Stimulated activated CD8-positive, alpha-beta memory T cell treated with anti-CD3 and anti-CD28 coated beads, Interleukin-7, amount 100 ng/mL, for 1 hour (primary cell): ENCODE measurements at places on chromosomes 12 and 14.

DNA sequence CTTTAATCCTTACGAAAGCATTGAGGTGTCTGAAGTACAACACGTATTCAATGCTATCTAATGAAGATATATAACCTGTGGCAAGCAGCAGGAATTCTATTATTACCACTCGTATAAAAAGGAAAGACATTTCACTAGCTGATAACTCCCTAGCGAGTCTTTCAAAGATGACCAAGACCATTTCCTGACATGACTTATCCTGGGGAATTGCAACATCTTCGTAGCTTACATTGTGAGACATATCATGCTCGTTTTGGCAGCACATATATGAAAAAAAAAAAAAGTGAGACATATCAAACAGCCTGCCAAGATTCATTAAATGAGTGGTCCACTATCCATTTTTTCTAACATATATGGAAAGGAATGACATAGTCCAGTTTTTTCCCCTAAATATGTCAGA, 337.0 kb downstream of the FSCB start:
- DNase-seq, result no peak

- DNase-seq, result no peak
Measured at GRCh38 chr12:225012-225411, 11.1 kb upstream of the SLC6A12 start.

DNA sequence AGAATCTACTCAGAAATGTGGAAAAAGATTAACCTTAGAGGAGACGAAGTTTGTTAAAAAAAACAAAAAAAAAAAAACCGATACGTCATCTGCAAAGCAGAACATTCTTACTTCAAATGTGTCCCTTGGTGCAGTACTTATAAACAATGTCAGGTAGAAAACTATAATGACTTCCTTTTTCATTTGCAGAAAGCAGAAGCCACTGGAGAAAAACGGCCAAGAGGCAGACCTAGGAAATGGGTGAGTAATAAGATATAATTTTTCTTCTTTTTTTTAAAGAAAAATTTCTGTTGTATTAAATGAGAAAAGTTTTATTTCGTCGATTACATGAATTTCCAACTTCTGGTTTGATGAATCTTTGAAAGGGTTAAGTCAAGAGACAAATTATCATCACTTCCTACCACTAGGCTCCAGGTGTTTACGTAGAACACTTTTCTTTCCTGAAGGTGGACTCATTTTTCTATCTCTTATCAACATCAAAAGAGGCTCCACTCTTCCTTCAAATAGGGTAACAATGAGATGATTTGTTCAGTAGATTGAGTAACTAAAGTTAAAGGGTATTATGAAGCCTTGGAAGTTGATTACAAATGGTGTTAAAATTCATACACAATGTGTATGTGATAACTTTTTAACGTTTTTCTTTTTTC, 14.2 kb downstream of the HMGA2 start:
- no peak for DNase-seq

- no peak for DNase-seq
Measured at GRCh38 chr14:104843442-104844305, 21.4 kb upstream of the CEP170B start.

DNA sequence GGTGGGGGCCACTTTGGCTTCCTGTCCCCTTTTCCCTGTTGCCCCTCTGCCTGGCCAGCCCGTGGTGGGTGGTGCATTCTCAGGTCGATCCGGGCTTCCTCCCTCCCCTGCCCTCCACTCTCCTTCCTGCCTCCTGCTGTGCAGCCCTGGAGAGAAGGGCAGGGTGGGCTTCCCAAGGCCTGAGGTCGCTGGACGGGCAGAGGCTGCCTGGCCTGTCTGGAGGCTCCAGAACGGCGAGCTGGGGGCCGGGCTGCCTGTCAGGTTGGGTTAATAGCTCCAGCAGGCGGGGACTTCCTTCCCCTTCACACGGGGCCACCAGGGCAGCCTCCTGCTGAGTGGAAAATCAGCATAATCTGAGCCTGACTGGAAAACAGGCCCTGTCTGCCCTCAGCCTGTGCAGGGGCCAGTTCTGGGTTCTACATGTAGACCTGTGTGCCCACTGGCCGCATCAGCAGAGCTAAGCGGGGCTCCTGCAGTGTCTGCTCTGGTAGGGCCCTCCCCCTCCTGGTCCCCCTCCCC, 11.3 kb downstream of the KIF26A start:
- DNase-seq, result no peak

DNA sequence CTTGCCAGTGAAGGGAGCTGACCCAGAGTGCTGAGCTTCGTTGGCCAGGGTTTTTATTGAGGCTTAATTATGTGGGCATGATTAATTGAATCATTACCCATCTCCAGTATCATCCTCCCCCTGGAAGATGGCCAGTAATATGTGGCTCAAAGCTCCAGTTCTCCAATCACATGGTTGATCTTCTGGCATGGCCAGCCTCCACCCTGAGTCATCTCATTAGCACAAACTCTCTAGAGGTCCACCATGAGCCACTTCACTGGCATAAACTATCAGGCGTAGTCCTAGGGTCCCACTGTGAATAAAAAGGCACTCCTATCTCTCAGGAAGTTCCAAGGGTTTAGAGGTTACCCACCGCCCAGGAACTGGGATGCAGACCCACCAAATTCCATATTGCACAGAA, 135.0 kb downstream of the ANO6 start:
- DNase-seq, result no peak

DNA sequence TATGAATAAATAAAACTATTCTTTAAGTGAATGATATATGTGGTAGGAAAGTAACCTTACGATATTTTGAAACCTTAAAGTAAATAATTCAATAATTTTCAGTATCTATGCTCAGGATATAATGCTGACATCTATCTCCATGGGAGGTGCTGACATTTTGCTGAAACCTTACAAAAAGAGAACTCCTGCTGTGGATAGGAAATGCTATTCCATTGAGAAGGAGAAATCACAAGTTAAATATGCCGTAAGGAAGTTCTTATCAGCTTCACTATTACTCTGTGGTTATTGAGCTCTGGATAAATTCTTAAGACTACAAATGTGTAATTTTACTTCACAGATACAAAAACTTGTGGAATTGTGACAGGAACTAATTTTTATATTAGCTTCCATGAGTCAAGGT, 722.1 kb downstream of the TMTC2 start:
- DNase-seq, result no peak

DNA sequence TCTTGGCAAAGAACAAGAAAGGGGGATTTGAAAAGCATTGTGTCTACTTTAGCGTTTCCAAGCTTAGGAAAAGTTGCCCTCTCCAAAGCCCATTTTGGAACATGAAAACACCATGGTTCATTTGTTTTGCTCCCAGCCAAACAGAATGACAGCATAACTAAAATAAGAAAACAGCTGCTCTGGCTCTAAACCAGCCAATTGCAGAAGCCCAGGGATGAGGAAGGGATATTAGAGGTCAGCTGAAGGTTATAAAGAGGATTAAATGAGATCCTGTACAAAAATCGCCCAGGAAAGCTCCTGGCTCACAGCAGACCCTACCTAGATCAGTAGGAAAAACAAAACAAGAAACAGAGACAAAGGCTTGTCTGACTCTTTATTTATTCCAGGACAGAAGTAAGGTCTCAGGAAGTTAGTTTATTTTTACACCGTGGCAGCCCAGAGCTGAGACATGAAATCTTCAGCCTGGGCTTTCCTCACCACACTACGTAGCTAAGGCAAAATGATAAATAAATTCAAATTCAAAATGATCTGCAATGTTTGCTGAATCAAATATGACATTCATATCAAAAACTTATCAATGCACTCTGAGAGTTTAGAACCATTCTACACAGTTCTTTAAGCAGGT, 25.9 kb downstream of the SPX start:
- DNase-seq, result no peak

DNA sequence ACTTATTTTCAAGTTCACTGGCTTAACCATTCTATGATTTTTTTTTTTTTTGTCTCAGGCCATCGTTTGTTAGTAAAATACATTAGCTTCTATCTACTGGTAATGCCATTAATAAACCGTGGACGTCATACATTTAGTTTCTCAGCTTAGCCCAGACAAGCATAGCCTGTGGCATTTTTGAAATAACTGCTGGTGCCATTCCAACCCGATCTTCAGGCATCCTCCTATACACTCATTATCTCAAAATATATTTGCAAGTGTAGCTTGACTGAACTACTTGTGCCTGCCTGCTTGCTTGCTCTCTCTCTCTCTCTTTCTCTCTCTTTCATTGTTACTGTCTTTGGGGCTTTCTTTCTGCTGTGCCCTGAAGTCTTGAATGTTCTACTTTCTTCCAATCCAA, 12.7 kb upstream of the MBIP start:
- DNase-seq, result no peak

DNA sequence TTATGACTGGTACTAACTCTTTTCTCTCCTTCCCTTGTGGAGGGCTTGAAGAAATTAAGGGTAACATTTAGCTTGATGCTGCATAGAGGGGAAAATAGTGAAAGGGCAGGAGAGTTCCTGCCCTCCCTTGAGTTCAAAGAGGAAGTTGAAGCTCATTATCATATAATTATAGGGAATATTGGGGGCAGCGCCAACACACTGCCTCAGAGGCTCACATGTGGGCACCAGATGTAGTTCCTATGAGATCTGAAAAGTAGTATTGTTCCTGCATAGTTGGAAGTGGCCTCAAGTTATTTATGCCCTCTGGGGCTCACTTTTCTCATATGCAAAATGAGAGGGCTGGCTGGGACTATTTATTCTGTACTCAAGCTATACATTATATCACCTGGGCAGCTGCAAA, 33.0 kb upstream of the FGF23 start:
- no peak for DNase-seq

DNA sequence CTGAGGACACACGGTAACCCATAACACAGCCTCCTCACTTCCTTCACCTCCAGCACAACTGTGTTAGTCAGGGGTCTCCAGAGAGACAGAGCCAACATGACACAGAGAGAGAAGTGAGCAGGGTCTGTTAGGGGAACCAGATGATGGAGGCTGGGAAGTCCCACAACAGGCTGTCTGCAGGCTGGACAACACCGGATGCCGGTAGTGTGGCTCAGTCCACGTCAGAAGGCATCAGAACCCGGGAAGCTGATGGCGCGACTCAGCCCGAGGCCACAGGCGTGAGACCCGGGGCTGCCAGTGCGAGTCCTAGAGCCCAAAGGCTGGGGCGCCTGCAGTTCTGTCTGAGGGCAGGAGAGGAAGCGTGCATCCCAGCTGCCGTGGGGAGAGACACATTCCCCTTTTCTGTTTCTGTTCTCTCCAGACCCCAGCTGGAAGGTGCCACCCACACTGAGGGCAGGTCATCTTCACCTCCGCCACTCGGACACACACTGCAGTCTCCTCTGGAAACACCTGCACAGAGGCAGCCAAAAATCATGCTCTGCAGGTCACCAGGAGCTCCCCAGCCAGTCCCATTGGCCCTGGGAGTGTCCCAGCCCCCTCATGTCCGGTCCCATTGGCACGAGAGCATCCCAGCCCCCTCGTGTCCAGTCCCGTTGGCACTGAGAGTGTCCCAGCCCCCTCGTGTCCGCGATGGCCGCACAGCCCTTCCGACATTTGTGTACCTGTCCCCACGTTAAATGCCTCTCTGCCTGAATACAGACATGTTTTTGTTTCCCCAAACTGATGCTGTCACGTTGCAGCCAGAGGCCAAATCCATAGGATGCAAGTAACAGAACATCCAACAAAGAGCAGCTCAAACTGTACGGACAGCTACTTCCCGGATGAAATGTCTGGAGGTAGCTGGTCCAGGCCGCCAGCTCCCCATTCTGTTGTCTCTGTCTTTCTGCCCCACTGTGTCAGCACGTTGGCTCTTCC, 7.9 kb upstream of the FBRSL1 start:
- no peak for DNase-seq

DNA sequence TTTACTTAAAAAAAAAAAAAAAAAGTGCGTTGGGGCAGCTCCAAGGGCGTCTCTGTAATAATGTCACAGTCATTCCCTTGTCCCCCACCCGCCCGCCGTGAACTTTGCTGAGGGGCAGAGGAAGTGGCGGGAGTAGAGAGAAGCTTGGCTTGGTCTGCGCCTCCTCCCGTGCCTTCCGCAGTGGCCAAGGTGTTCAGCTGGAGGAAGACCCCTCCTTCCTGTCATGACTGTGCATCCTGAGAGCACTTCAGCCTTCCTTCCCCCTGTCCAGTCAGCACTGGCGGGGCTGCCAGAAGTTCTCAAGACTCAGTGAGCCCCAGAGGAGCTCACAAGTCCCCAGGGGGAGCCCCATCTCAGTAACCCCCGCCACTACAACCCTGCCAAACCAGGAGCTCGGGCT, 32.2 kb downstream of the AACS start:
- no peak for DNase-seq

- DNase-seq, result no peak
Measured at GRCh38 chr14:56846970-56847930, 37.0 kb upstream of the OTX2 start.

DNA sequence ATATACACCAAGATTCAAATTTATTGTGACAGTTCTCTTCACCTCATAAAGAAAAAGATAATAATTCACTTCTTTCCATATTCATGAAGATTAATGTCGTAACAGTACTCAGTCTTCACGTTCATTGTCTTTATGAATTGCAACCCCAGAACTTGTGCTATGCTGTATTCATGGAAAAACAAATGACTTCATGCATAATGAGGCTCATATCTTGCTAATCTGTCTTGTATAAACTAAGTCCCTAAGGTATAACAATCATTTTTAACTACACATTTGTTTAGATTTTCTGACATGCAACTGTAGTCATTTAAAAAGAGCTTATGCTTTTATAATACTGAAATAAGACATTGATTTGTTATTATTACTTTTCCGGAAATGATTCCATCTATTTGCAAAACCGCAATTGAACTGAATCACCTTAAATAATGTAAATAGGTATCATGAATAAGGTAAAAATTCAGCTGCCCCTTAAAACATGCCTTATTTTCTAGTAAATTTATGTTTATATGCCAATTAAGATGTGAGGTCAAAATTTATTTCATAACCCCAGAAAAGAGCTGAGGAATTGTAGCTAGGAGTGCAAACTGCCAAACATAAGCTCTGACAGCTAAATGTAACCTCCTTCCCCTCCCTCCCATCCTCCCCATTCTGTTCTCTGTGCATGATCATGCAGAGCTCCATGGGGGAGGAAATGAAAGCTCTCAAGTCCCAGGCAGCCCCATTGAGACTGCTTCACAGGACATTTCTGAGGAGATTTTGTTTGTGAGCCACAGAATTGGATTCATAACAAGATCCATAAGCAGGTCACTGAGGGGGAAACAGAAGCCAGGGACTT, 301.6 kb downstream of the ATP23 start:
- DNase-seq, result no peak

DNA sequence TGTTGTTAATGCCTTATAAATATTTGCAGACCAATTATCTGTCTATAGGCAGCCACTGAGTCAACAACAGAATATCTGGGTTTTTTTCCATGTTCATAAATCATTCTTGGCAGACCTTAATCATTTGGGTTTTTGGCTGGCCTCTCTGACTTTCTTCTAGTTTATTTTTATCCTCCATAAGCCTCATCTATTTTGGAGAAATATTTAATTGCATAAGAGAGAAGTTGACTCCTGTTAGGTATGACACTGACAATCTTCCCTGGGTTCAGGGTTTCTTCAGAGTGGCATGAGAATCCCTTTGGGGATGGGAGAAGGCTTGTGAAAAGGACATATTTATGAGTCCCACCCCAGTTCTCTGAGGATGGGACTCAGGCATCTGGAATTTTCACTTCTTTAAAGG, 299.8 kb downstream of the NRXN3 start:
- DNase-seq, result no peak

GRCh38 chr14:53529519-53529918, 376.4 kb upstream of the DDHD1 start:
- no peak for DNase-seq
